Endothelial cell of umbilical vein (primary cell): ENCODE measurements at places on chromosomes 3 and 15. TPM values are rescaled to one million over a fixed set of nuclear protein-coding genes. Genes with fewer than 3 reads are reported as not detected.

DNA sequence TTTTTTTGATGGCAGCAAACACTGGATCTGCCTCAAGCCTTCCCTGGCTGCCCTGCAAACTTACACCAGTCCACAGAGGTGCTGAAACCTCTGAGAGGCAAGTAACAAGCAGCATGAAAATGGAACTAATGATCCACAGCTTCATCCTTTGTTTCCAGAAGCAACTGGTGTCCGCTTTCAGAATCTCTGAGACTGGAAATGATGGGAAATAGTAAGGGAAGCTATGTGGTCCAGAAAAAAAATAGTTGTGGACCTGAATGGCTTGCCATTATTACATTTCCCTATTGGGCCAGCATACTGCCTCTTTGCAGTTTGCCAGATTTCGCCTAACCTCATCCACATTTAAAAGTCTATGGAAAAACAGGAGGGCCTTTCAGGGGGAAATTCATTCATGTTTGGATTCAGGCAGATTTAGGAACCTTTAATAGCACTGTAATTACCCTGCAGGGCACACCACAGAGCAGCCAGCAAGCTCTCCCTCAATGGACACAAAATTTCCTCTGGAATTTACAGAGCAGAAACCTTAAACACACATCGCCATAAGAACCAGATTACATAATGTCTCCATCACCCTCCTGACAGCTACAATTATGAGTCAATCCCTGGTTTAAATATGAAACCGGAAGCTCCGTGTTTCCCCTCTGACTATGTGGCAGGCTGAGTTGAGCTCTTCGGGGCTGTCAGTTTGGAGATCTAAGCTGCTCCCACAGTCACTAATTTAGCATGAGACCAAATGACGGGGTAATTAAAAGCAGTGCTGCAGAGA lies 134.4 kb downstream of the TMCO5A start:
- no peaks in the 10 kb centered on the region for H3K27me3 ChIP-seq

- H3K4me1 ChIP-seq, result peaks cover 18% of the 10 kb centered on the region
- DNase-seq, result peak; percentile 43
- no peak overlapping the region for H3K4me3 ChIP-seq
- H3K27me3 ChIP-seq, result no peaks in the 10 kb centered on the region
- no peak overlapping the region for H3K27ac ChIP-seq
Observed at GRCh38 chr3:25856902-25857518, 67.1 kb downstream of the OXSM start.

DNA sequence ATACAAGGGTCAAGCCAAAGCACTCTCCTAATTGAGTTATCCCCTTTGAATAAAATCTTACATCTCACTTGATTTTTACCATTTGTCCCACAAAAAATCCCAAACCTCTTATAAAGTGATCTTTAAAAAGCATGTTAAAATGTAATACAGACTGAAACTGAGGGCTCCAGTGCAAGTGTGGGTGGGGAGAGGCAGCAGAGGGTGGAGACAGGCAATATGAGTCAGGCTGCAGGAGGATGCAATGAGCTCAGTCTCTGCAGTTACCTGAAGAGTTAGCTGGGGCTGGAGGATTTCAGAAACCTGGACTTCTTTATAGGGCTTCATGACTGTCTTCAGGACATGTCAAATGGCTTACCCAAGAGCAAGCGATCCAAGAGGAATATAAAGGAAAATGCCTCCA lies 14.2 kb upstream of the COLQ start:
- no peaks in the 10 kb centered on the region for H3K36me3 ChIP-seq
- no peaks in the 10 kb centered on the region for H3K4me1 ChIP-seq
- DNase-seq, result no peak
- H3K4me3 ChIP-seq, result no peak overlapping the region
- no peak overlapping the region for H3K27ac ChIP-seq
- H3K27me3 ChIP-seq, result no peaks in the 10 kb centered on the region

DNA sequence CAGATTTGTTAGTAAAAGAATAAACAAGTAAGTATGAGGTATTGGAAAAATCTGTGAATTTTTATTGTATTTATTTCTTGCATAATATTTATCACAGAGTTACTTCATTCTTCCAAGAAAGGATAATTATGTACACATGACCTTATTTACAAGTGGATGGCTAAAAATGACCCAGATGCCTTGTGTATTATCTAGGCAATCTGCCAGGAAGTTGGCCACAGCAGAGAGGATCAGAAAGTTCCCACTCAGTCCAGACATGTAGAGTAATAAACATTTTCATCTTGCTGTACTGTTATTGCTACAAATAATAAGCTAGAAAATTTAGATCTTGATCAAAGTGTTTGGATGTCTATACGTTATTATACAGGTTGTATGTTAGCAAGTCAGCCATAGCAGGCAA lies 317.1 kb downstream of the EPHA6 start:
- H3K4me3 ChIP-seq, result no peak overlapping the region
- no peaks in the 10 kb centered on the region for H3K4me1 ChIP-seq
- no peaks in the 10 kb centered on the region for H3K36me3 ChIP-seq
- no peaks in the 10 kb centered on the region for H3K27me3 ChIP-seq
- no peak overlapping the region for H3K27ac ChIP-seq

GRCh38 chr3:45592405-45592804 lies 2.1 kb upstream of the LIMD1 start:
- DNase-seq, result no peak
- H3K27ac ChIP-seq, result no peak overlapping the region
- H3K27me3 ChIP-seq, result no peaks in the 10 kb centered on the region
- no peaks in the 10 kb centered on the region for H3K36me3 ChIP-seq
- peaks cover 31% of the 10 kb centered on the region for H3K4me1 ChIP-seq

GRCh38 chr3:169278092-169278491 lies 385.4 kb downstream of the MECOM start:
- DNase-seq, result no peak
- no peak overlapping the region for H3K27ac ChIP-seq
- H3K4me3 ChIP-seq, result no peak overlapping the region
- H3K4me1 ChIP-seq, result peaks cover 6% of the 10 kb centered on the region

- DNase-seq, result no peak
- no peaks in the 10 kb centered on the region for H3K36me3 ChIP-seq
Observed at GRCh38 chr3:15531346-15531745, 9.8 kb upstream of the COLQ start.

GRCh38 chr15:62874959-62875625 lies 167.5 kb upstream of the TPM1 start:
- H3K27ac ChIP-seq, result no peak overlapping the region
- H3K36me3 ChIP-seq, result no peaks in the 10 kb centered on the region
- no peak for DNase-seq
- peaks cover 13% of the 10 kb centered on the region for H3K4me1 ChIP-seq

Gene NPAP1
- polyA plus RNA-seq, result not detected in 2 replicates

Gene SAMMSON
- polyA plus RNA-seq, result not detected in 2 replicates

Gene TICRR
- 4.8 and 4.9 TPM in 2 replicates for polyA plus RNA-seq

Gene GOLGA8K
- polyA plus RNA-seq, result 0.10 TPM in 1 of 2 replicates, not detected in the other
